ENCODE measurements at places on chromosomes 13 and 19. TPM values are rescaled to one million over a fixed set of nuclear protein-coding genes. Genes with fewer than 3 reads are reported as not detected.

The TSSK6 gene
- total RNA-seq: 1.8 TPM

- no peaks in the 10 kb centered on the region for H3K36me3 ChIP-seq
- no peaks in the 10 kb centered on the region for H3K27me3 ChIP-seq
- H3K4me1 ChIP-seq: no peaks in the 10 kb centered on the region
- no peak for DNase-seq
Measured at GRCh38 chr19:45123440-45123850, 30.5 kb downstream of the PPP1R37 start.

The ZNF320 gene
- total RNA-seq: 31.6 TPM

DNA sequence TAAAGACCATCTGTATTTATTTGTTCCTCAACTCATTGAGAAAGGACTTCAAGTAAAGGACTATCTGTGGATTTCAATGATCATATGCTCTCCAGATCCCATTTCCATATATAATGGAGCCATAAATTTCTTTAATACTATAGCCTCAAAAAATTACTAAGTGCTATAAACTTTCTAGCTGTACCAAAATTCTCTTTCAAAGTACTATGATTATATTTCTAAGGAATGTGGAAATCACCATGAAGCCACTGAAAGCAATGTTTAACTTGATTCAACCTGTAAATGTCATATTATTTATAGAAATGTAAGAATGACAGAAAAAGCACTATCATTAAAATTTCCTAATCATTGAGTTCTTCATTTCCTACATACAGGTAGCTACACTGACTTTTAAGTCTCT, 20.7 kb downstream of the TBC1D4 start:
- H3K4me3 ChIP-seq: no peak overlapping the region
- no peak for DNase-seq
- H3K4me1 ChIP-seq: peaks cover 4% of the 10 kb centered on the region
- no peak overlapping the region for H3K27ac ChIP-seq
- no peaks in the 10 kb centered on the region for H3K27me3 ChIP-seq

DNA sequence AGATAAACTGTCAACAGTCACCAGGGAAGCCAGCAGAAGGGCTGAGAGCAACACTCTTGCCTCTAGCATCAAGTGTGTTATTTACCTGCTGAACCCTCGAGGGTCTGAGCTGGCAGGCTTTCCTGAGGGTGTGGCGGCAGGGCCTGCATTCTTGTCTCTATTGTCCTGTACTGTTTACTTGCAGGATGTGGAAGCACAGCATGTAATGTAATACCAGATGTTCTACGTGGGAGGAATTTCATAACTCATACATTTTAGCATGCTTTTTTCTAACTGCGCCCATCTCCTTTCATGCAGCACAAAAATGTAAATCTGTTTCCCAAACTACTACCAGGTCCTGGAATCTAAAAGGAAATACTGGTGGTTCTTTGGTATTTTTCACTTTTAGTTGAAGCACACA, 153.1 kb downstream of the RGCC start:
- no peaks in the 10 kb centered on the region for H3K36me3 ChIP-seq
- no peak overlapping the region for H3K4me3 ChIP-seq
- H3K27ac ChIP-seq: peak overlapping the region; percentile 78
- H3K27me3 ChIP-seq: no peaks in the 10 kb centered on the region
- DNase-seq: peak; percentile 93
- H3K4me1 ChIP-seq: peaks cover 35% of the 10 kb centered on the region

DNA sequence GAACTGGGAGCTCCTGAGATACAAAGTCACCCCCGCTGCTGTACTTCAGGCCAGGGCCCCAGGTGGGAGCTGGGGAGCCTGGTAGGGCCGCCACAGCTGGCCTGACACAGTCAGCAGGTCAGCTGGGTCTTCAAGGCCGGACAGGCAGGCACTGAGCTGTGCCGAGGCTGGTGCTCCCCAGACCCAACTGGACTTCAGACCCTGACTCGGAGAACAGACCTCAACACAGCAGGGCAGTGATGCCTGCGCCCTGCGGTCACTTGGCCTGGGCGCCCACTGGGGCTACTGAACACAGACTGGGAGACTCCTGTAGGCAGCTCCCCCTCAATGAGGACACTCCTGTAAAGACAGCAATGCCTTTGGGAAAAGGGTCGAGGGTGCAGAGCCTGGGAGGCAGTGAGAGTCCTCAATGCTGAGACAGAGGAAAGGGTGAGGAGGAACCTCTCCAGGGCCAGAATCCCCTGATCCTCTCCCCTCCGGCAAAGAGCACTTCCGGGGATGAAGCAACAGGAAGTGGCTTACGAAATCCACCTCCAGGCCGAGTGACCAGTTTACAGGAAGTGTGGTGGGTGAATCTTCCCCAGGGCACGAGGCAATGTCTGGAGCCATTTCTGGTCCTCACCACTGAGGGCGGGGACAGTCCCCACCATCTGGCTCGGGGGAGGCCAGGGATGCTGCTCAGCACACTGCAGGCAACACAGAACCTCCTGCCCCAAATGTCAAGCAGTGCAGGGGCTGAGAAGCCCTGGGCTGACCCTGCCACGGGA, 40.8 kb upstream of the ISYNA1 start:
- peak overlapping the region; percentile 29 for H3K27ac ChIP-seq
- DNase-seq: peak; percentile 74
- no peak overlapping the region for H3K4me3 ChIP-seq
- no peaks in the 10 kb centered on the region for H3K36me3 ChIP-seq

DNA sequence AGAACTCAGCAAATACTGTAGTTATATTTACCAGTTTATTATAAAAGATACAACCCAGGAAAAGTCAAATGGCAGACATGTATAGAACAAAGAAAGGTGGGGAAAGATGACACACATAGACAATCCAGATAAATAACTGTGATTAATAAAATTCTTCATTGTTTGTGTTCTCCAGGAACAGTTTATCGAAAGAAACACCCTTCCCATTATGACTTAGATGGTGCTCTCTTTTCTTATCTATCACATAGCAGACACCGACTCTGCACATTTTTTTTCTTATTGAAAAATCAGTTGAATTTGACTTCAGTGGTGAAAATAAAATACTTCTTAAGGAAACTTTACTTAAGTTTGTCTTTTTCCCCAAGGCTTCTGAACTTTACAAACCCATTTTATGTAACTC, 6.2 kb downstream of the ZNF708 start:
- H3K4me3 ChIP-seq: no peak overlapping the region
- no peaks in the 10 kb centered on the region for H3K27me3 ChIP-seq
- H3K36me3 ChIP-seq: peaks cover 2% of the 10 kb centered on the region
- H3K4me1 ChIP-seq: no peaks in the 10 kb centered on the region
- DNase-seq: no peak

The DAND5 gene
- 0.14 TPM for total RNA-seq

GRCh38 chr13:107941345-107942029, 273.8 kb downstream of the LIG4 start:
- H3K27me3 ChIP-seq: no peaks in the 10 kb centered on the region
- no peak for DNase-seq
- H3K4me3 ChIP-seq: no peak overlapping the region
- no peaks in the 10 kb centered on the region for H3K4me1 ChIP-seq
- H3K27ac ChIP-seq: no peak overlapping the region
- H3K36me3 ChIP-seq: no peaks in the 10 kb centered on the region

GRCh38 chr13:40169476-40169875, 497.0 kb downstream of the FOXO1 start:
- no peaks in the 10 kb centered on the region for H3K4me1 ChIP-seq
- peaks cover 8% of the 10 kb centered on the region for H3K27me3 ChIP-seq
- no peak overlapping the region for H3K27ac ChIP-seq
- no peak overlapping the region for H3K4me3 ChIP-seq
- H3K36me3 ChIP-seq: no peaks in the 10 kb centered on the region
- DNase-seq: no peak

The CALR3 gene
- not detected for total RNA-seq

DNA sequence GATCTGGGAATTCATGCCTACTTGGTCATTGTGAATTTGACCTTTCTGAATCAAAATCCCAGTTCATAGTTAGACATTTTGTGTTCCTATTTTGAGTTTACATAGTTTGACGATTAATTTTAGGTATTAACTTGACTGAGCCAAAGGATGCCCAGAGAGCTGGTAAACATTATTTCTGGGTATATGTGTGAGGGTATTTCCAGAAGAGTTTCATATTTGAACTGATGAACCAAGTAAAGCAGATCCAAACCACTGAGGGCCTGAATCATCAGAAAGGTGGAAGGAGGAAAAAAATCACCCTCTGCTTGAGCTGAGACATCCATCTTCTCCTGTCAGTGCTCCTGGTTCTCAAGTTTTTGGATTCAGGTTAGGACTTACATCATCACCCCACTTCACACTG, 116.6 kb downstream of the CYSLTR2 start:
- peak; percentile 19 for DNase-seq
- no peak overlapping the region for H3K27ac ChIP-seq
- H3K4me1 ChIP-seq: peaks cover 4% of the 10 kb centered on the region
- no peaks in the 10 kb centered on the region for H3K36me3 ChIP-seq
- no peaks in the 10 kb centered on the region for H3K27me3 ChIP-seq

- H3K27me3 ChIP-seq: peaks cover 6% of the 10 kb centered on the region
- H3K27ac ChIP-seq: no peak overlapping the region
- H3K4me3 ChIP-seq: no peak overlapping the region
- peaks cover 12% of the 10 kb centered on the region for H3K4me1 ChIP-seq
- no peak for DNase-seq
Measured at GRCh38 chr19:2590630-2591399, 111.7 kb downstream of the GNG7 start.

The TUBA3C gene
- not detected for total RNA-seq

Measured in astrocyte (in vitro differentiated cells and primary cell).